ENCODE measurements at places on chromosomes 6 and 20. TPM values are rescaled to one million over a fixed set of nuclear protein-coding genes. Genes with fewer than 3 reads are reported as not detected.

DNA sequence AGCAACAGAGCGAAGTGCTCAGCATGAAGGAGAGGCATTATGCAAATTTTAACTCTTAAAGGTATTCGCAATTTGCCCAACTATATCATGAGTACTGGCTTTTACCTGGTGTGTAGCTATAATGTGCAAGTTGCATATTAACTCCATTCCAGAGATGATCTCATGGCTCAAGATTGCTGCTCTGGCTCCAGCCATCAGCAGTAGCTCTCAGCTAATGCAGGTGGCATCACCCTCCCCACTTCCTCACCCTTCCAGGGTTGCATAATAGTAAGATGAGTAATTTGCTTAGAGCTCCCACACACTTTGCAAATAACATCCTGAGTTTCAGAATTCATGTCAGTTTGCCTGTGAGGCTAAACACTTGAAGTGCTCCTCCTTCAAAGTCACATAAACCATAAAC lies 15.9 kb upstream of the PCSK2 start:
- no peak for DNase-seq

DNA sequence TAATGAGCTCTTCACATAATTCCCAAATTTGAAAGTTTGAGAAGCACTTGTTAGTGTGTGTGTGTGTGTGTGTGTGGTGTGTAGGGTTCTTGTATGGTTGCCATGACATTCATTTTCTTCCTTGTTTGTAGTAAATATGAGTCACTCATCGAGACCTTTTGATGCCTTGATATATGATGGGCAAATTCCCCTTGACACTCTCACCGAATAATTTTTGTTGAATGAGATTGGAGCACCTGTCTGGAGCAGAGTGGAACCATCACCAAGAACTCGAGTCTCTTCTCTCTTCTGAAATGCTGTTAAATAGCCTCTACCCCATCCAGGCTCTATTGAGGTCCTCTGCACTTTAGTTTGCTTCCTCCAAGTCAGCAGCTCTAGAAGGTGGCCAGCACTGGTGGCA lies 29.6 kb upstream of the FAM184A start:
- DNase-seq = no peak

DNA sequence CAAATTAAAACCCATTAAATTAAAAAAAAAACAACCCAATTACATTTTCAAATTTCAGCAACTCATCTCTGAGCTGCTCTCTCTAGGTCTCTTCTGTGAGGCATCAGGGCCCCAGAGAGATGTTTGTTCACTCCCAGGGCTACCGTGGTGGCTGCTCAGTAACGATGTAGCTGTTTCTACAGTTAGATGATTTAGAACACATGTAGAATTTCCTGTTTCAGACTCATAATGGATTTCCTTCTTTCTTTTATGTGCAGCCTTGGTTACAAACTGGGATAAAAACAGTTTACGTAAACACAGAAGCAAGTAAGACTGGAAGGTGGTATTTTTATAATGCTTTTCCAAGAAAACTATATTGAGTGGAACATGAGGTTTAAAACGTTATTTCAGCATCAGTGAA lies 116.1 kb upstream of the CCN2 start:
- DNase-seq = no peak

GRCh38 chr6:142035890-142036289 lies 96.8 kb upstream of the GJE1 start:
- peak; percentile 10 for DNase-seq

DNA sequence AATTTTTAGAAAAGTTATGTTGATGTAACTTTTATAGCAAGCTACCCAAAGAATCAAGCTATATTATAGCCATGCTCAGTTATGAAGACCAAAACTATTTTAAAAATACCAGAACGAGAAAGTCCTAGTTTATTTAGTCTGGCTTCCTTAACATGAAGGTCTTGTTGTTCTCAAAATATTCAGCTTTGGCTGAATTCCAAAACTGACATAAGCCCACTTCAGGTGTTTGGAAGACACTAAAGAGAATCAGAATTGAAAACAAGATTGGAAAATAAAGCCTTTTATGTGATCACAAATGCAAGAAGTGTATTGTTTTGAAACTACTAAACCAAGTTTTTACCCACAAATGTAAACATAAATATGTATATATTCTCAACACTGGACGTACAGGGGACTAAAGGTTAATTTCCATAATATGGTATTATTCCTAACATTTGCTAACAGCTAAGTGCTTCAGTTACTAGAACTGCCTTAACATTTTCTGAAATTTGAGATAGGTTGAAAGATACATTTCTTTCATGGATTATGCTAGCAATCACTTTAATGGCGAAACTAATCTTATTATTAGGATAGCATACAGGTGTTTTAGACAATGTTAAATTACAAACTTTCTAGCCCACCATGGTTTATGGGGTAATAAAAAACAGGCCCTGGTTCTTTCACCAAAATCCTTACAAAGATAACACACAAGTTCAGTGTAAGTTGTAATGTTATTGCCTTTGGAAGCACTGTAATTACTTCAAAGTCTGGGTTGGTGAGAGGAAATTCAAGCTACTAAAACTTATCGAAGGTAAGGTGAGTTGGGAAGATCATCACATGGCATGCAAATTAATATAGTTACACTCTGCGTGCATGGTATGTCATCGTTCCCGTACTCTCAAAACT lies 1.6 kb downstream of the MAP3K5 start:
- no peak for DNase-seq

GRCh38 chr6:53461041-53461656 lies 83.8 kb downstream of the GCLC start:
- no peak for DNase-seq

GRCh38 chr6:88982720-88983119 lies 19.3 kb upstream of the RNGTT start:
- DNase-seq = peak; percentile 37

DNA sequence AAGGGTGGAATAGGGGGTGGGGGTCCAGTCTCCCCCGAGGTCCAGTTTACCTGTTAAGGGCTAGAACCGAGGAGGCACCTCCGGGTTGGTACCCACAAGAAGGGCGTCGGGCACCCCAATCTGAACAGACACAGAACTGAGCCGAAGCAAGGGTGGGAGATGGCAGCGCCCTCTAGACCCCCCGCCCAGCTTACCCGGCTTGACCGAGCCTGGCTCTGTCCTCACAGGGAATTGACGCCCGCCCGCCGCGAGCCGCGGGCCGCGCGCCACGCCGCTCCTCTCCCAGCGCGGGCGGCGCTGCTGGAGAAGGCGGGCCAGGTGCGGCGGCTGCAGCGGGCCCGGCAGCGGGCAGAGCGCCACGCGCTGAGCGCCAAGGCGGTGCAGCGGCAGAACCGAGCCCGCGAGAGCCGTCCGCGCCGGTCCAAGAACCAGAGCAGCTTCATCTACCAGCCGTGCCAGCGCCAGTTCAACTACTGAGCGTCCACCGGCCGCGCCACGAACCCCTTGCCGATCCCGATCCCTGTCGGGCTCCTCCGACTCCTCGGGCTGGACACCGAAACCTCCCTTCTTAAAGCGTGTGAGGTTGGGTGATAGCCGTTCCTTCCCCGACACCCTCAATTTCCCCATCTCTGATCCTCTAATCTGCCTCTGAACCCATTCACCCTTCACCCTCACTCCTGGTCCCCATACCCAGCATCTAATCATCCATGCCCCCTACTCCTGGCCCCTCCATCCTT lies 5.9 kb downstream of the TP53INP2 start:
- no peak for DNase-seq

- no peak for DNase-seq
Measured at GRCh38 chr6:3701631-3702030, 49.9 kb downstream of the PXDC1 start.

GRCh38 chr6:163356324-163356723 lies 58.2 kb upstream of the QKI start:
- peak; percentile 7 for DNase-seq

DNA sequence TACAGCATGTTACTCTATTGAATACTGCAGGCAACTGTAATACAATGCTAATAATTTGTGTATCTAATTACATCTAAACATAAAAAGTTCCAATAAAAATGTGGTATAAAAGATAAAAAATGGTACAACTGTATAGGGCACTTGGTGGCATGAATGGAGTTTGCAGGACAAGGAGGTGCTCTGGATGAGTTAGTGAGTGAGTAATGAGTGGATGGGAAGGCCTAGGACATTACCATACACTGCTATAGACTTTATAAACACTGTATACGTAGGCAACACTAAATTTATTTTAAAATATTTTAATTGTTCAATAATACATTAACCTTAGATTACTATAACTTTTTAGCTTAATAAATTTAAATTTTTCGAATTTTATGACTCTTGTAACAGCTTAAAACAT lies 579.6 kb upstream of the MAN1A1 start:
- no peak for DNase-seq

GRCh38 chr20:6635034-6635736 lies 132.3 kb upstream of the BMP2 start:
- no peak for DNase-seq

DNA sequence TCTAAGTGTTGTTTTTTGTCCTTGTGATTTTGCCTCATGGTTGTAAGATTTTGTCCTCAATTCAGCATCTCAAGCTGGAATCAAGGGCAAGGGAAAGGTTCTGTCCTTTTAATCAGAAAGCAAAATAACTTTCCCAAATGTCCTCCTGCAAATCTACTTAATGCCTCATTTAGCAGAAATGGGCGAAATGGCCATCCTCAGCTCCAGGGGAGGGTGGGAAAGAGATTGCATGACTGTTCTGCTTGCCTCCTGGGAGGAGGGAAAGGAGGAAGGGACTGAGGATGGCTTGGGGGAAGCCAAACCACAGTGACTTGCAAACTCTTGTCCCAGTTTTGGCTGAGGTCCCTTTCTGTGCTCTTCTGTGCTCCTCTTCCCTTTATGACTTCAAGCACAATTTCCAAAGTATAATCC lies 43.4 kb downstream of the TNFAIP3 start:
- DNase-seq = no peak

GRCh38 chr6:164325168-164325567 lies 910.6 kb downstream of the QKI start:
- DNase-seq = no peak

DNA sequence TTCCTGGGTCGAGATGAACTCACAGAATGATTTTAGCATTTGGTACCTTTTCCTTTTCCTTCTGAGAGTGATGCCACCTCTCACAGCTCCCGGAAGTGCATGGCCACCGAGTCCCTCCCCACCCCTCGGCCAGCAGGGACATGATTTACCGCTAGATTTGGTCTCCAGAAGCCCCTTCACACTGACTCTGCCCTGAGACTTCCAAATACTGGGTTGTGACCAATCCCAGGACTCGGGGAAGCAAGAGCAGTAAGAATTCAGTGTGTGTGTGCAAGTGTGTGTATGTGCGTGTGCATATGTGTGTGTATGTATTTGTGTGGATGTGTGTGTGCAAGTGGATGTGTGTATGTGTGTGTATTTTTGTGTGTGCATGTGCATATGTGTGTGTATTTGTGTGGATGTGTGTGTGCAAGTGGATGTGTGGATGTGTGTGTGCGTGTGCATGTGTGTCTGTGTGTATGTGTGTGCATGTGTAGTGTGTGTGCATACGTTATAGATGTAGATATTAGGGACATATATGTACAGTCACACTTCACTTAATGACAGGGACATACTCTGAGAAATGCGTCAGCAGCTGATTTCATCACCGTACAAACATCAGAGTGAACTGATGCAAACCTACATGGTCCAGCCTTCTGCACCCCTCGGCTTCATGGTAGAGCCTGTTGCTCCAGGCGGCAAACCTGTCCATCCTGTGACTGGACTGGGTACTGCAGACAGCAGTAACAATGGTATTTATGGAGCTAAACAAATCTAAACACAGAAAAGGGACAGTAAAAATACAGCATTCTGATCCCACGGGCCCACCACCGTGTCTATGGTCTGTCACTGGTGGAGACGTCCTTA lies 374.5 kb downstream of the TAF4 start:
- DNase-seq = no peak

- peak; percentile 60 for DNase-seq
Measured at GRCh38 chr6:73451223-73452106, 632 bp downstream of the CGAS start.

DNA sequence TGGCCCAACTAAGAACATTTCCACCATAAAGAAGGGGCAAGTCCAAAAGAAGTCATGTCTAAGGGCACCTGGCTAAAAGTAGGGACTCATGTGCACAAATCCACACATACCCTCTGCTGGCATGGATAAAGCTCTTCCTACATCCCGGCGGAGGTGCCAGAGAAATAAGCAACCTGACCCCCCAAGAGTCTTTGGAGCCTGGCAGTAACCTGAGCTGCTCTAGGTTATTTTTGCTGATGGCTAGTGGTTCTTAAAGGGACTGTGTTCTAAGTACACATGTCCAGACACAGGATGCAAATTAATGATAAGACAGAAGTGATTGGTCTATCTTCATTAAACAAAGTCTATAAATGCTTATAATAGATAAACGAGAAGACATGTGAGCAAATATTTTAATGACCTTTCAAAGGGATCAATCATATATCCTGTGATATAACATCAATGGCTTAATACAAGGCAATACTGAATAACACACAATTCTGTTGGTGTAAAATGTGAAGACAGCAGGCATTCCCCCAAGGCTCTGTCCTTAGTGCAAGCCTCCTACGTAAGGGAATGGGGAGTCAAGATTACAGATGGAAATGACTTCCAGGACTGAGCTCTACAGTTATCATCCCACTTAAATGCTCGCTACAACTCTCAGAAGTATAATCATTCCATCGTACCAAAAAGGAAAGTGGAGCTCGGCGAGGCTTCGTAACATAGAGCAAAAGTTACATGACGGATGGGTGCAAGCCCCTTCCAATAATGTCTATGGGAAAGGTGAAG lies 52.5 kb downstream of the HIVEP2 start:
- no peak for DNase-seq

- no peak for DNase-seq
Measured at GRCh38 chr6:168877821-168878282, 375.8 kb downstream of the THBS2 start.

DNA sequence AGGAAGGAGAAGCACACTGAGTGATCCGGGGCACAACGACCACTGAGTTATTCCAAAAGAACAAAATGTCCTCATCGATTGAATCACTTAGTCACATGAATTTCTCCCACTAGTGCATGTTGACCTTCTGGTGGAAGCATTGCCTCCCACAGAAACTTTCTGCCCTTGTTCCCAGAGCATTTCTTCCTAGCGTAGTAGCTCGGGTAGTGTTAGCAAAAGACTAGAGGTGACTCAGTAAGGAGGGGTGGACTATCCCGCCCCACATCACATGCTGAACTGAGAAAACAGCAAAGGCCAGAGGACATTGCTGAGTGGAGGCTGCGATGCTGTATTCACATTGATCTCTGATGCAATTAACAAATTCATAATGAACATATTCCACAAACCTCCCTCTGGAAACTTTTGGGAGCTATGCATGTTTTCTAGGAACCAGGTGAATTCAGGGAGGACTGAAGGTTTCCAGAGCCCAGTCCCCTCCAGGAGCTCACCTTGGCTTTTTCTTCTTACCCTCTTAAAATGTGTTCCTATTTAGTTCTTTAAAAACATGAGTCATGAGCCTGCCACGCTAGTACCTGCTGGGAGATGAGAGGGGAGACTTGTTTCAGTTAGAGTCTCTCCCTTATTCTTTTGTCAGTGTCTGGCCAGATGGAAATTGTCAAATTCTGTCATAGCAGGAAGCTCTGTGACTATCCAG lies 507.9 kb downstream of the CDH26 start:
- DNase-seq = no peak

GRCh38 chr20:5862703-5863039 lies 87.7 kb downstream of the TRMT6 start:
- DNase-seq = no peak

The SCUBE3 gene
- not detected for total RNA-seq

The COX7A2 gene
- 592 TPM for total RNA-seq

The GRM1 gene
- total RNA-seq = not detected

The PPP1R16B gene
- total RNA-seq = 38.1 TPM

The F13A1 gene
- not detected for total RNA-seq

The DPPA5 gene
- total RNA-seq = not detected

The CAGE1 gene
- 0.25 TPM for total RNA-seq

The ZNF341 gene
- total RNA-seq = 5.8 TPM

The PXMP4 gene
- 9.5 TPM for total RNA-seq

The FILIP1 gene
- not detected for total RNA-seq

The BHLHE23 gene
- not detected for total RNA-seq

The TRDN gene
- total RNA-seq = not detected

The SMLR1 gene
- total RNA-seq = not detected
